GM06990 (cell line): ENCODE measurements at places on chromosomes 1 and 21.

DNA sequence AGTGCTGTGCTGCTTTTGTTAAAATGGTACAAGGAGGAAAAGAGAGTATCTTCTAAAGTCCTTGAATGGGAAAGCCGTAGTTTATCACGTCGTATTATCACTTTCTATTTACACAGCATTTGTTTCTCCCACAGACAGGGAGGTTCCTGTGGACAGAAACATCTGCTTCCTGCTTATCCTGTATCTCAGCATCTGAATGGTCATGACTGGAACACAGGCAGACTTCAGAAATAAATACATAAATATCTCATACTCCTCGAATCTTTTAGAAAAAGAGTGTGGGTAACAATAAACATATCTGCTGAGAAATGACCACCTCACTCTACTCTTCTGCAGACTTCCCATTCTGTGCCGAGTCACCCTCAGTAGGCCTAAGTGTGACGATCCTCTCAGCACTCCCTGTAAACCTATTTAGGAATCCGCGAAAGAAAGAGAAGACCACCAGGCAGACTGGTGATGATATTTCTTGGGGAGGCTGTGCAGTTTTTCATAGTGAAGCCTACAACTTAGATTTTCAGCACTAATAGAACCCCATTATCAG lies 393.5 kb downstream of the SMYD3 start:
- no peak for DNase-seq

- no peak for DNase-seq
Measured at GRCh38 chr1:109258481-109259466, 9.4 kb downstream of the CELSR2 start.

DNA sequence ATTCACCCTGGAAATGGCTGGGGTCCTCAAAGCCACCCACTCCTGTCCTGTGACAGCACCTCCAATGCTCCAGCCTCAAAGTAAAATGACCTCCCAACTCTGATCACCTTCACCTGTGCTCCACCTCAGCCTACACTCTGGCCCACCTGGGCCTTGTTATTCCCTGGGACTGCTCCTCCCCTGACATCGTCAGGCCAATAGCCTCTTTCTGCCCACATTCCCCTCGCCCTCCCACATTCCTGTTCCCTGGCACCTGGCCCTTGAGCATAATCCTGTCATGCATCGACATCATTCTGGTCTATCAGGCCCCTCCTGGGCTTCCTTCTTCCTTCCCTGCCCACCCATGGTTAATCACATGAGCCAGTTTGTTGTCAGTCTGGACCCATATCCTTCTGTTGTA lies 13.2 kb upstream of the BCAR3 start:
- no peak for DNase-seq

GRCh38 chr1:161187311-161187710 lies 10.0 kb upstream of the B4GALT3 start:
- no peak for DNase-seq

- DNase-seq: no peak
Measured at GRCh38 chr21:29053656-29054055, 19.8 kb downstream of the CCT8 start.

DNA sequence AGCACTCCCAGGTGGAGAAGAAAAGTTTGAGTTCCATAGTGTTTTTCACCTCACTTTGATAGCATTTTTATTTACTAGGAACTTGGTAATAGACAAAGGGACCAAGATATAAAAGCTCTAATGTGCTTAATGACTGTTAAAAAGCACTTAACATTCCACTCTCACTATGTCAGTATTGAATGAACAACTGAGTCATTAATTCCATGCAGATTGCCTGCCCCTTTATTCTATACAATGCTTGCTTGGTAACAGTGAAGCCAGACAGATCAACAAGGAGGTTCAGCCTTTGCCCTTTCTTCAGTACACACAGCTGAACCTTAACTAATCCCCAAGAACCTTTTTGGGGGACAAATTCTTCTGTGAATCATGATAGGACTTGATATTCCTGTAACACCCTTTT lies 425.5 kb downstream of the NUF2 start:
- DNase-seq: no peak

- peak; percentile 79 for DNase-seq
Measured at GRCh38 chr1:155989242-155990004, 11.1 kb upstream of the ARHGEF2 start.

DNA sequence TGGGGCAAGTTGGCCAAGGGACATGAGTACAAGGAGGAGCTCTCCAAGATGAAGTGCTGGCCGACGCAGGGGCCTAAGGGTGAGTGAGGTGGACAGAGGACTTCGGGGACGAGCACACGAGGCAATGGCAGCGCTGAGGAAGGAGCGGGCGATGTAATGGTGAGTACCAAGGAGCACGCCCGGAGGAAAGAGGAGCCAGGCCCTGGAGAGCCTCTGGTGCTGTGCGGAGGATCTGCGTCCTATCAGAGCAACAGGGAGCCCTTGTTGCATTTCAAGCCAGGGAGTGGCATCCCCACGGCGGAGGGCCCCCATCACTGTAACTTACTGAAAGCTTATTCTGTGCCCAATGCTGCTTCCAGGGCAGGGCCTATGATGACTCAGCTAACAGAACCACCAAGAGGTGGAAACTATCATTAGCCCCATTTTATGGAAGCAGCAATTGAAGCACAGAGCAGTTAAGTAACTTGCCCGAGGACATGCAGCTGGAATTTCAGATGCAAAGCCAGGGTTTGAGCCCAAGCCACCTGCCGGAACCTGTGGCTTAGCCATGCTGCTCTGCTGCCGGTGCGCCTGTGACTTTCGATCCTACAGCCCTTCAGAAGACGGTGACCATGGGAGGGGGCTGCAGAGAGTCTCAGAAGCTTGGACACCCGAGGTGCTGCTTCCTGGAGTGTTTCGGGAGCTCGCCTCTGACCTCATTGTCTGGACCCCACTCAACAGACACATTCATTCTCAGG lies 17.6 kb upstream of the AJAP1 start:
- DNase-seq: no peak
